ENCODE measurements at places on chromosomes 12 and 14.

GRCh38 chr12:21330682-21331253 lies 3.9 kb downstream of the SLCO1A2 start:
- DNase-seq: no peak

DNA sequence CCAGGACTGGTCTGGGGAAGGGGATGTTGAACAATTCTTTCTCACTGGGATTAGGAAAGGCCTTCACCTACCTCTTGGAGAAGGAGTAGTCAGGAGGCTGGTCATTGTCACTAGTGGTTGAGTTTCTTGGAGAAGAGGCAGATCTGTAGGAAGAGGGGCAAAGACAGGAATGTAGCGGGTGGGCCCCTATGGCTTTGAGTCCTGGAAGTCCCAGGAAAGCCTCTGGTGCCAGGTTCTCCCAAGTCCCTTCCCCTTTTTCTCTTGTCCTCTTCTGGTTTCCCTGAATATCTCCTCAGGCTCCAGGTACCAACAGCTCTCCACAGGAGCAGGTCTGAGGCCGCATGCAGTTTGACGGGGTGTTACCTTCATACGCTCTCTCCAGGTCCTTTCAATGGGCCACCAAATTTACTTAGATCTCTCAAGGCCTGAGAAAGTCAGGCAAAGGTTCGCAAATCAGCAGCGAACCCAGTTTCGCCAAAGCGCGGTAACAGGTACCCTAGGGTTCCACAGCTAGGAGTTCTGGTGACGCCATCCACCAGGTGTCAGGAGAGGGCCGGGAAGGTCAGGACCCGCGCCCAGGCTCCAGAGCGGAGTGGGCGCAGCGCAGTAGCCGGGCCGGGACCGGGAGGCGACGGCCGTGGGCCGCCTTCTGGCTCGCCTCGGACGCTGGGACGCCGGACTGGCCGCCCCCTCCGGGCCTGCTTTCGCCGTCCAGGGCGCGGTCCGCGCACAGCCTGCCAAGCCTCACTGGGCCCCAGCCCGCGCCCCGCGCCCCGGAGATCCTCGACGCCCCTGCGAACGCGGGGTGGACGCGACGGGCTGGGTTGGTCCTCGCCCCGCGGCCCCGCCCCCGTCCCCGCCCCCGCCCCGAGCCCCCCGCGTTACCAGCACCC lies 795 bp downstream of the SMAGP start:
- no peak for DNase-seq

DNA sequence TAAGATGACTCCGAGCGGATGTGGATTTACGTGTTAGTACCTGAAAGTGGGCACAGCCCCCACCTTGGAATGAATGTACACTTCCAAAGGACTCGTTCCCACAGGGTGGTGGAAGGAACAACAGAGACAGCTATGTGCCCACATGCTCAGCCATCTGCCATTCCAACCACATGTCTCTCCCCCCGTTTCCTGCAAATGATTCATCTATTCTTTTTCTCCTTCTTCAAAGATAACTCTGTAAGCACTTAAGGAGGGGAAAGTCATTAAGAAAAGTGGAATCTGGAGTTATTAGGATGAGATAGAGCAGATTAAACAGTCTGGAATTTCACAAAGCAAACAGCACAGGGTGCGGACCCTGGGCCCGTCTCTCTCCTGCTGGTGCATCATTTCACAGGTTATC lies 18.5 kb upstream of the DUSP6 start:
- DNase-seq: no peak

DNA sequence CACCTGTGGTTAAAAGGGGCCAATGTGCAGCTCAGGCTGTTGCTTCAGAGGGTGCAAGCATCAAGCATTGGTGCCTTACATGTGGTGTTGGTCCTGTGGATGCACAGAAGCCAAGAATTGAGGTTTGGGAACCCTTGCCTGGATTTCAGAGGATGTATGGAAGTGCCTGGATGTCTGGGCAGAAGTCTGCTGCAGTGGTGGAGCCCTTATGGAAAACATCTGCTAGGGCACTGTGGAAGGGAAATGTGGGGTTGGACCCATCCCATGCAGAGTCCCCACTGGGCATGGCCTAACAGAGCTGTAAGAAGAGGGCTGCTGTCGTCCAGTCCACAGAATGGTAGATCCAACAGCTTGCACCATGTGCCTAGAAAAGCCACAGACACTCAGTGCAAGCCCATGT lies 36.6 kb downstream of the PCNX1 start:
- DNase-seq: no peak

GRCh38 chr12:41979574-41979973 lies 165.1 kb downstream of the GXYLT1 start:
- DNase-seq: no peak

DNA sequence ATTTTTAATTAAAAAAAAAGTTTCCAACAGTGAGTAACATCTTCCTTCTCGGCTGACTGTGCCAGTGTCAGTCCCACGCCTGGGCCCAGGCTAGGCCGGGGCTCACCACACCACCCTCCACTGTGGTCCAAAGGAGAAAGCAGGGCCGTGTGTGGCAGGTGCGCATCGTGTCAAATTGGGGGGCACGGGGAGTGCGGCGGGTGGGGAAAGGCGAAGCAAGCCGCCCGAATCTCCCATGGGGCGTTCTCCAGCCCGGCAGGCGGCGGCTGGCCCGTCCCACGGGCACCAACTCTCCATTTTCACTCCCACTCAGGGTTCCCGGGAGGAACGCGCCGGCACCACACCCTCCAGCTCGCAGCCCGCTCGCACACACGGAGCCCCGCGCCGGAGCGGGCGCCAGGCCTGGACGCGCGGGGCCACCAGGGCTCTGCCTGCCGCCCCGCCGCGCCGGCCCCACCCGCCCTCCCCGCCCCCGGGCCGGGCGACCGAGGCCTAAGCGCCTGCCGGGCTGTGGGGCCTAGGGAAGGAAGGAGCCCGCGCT lies 604 bp downstream of the EEA1 start:
- DNase-seq: no peak

DNA sequence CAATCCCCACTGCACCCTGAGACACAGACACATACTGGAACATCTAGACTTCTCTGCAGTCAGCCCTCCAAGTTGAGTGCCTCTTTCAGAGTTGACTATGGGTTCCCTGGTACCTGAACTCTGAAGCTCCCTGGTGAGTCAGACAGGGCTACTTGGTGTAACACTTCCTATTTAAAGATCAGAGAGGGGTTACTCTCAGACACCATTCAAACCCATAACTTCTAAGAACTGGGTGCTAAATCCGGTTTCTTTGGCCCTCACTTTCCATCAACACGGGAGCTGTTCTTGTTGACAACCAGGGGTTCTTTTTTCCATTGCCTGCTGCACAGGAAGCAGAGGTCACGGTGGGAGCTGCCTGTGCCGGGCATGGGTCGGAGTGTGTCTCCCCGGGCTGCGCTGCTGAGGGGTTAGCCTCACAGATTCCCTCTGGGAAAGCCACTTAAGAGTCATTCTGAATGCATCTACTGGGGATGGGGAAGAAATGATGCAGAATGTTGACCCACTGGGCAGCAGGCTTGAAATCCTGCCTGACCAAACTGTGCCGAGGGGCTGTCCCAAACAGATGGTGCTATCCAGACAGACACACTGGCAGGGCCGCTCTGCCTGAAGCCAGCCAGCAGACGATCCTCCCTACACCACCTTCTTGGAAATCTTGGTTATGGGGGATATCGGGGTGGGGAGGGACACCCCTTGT lies 74.1 kb downstream of the PITPNM2 start:
- no peak for DNase-seq

GRCh38 chr14:64326502-64326901 lies 32.3 kb upstream of the ESR2 start:
- DNase-seq: no peak

GRCh38 chr14:75979071-75979571 lies 2.7 kb downstream of the TGFB3 start:
- DNase-seq: no peak

- DNase-seq: no peak
Observed at GRCh38 chr14:105260959-105261358, 12.6 kb downstream of the BTBD6 start.

DNA sequence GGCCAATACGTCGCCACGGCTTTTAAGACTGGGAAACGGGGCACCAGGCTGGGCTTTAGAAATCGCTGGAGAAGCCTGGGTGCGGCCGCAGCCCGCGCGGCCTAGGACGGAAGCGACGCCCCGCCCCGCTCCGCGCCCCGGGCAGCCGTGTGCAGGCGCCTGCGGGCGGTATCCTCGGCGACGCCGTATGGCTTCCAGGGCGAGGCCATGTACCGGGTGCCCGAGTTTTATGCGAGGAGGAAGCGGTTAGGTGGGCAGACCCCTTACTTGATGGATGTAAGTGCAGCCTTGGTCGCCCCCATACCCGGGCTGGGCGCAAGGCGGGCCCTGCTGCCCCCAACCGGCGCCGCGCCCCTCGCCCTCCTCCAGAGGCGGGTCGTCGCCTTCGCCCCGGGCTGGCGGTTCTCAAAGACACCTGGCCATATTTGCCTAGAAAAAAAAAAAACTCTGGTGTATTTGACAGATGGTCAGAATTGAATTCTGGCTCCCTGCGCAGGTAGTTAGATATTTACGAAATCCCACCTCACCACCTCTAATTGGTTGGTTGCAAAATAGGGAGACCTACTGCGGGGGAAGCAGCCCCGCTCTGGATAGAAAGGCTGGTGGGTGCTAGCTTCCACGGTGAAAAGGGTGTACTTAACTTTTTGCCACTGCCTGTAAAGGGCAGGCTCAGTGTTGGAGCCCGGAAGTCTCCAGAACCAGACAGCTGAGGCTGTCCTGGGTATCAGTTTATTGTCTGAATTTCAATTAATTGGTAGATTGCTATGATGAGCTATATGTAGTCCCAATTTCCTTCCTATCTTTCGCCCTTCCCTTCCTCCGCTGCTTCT lies at the start of gene PPP1R36:
Gene PPP1R36, plus strand, starts transcription at position 171 of the 830 bp plus-strand sequence. Its CDS starts 37 bp downstream, at position 208.
- no peak for DNase-seq

GRCh38 chr12:65784289-65785015 lies 39.8 kb upstream of the HMGA2 start:
- DNase-seq: no peak

GRCh38 chr12:109084425-109084824 lies 8.8 kb downstream of the ALKBH2 start:
- no peak for DNase-seq

DNA sequence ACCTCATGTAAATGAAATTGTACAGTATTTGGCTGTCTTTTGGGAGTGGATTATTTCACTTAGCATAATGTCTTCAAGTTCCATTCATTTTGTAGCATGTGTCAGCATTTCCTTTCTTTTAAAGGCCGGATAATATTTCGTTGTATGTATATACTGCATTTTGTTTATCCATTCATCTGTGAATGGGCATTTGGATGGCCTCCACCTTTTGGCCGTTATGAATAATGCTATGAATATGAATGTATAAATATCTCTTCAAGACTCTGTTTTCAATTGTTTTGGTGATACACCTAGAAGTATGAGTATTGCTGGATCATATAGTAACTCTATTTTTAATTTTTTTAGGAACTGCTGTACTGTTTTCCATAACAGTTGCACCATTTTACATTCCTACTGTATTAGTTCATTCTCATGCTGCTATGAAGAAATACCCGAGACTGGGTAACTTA lies 164.9 kb downstream of the DYRK2 start:
- no peak for DNase-seq

DNA sequence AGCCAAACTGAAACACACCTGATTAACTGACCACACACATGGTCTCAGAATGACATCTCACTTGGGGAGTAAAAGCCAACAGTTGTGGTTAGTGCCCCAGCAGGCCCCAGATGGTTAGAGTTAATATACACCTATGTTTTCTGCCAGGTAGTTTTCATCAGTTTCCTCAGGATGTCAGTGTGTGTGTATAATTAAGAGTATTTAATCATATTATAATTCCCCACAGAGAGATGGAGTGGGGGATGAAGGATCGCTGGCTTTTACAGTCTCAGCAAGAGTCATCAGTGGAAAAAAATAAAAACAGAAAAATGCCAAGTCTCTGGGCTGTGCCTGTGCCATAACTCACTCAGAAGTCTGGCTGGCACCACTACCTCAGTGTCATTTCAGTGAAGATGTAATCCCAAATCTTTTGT lies 412.5 kb downstream of the ZFP36L1 start:
- DNase-seq: no peak

DNA sequence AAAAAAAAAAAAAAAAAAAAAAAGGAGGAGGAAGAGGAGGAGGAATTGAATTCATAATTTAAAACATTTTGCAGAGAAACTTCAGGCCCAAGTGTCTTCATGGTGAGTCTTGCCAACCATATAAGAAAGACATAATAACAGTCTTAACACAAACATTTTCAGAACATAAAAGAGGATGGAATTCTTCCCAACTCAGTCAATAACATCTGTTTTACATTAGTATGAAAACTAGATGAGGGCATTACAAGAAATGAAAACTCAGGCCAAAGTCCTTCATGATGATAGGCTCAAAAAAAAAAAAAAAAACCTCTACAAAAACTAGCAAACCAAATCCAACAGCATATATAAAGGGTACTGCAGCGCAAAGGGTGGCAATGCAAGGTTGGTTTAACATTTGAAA lies 151.6 kb downstream of the FOXA1 start:
- no peak for DNase-seq

- no peak for DNase-seq
Observed at GRCh38 chr12:97047361-97047760, 140.3 kb downstream of the NEDD1 start.

GRCh38 chr12:132329036-132329719 lies at the start of gene GALNT9:
GALNT9 (minus strand) TSS chr12:132329589; CDS start chr12:132329203, 386 bp downstream.
- no peak for DNase-seq

DNA sequence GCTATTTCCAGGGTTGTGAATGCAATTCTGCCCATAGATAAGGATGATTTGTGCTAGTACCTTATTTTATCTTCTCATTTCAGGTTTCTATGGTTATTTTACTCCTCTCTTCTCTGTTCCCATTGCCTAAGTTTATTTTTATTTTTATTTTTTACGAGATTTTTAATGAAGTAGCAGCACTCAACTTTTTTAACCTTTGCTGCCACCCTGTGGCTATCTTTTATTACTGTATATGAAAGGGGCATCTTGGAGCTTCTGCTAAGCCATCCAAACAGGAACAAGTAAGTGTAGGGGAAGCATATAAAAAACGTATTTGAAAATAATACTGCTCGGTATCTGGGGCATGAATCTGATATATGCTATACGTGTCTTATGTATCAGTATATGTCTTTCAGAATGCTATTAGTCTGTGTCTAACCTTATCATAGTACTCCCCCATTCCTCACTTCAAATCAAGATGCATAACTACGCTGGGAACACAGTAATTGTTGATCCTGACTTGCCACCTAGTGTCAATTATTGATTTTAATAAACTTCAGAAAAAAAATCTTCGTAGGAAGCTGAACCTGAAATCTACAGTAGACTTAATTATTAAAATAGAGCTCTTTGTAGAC lies 60.3 kb downstream of the KLRG1 start:
- no peak for DNase-seq

GRCh38 chr12:1663440-1664132 lies 27.3 kb upstream of the ADIPOR2 start:
- no peak for DNase-seq

All from SHP77 treated with DMSO at 0.1 percent for 48 hours (cell line).